ENCODE measurements at places on chromosomes 4 and X. TPM values are rescaled to one million over a fixed set of nuclear protein-coding genes. Genes with fewer than 3 reads are reported as not detected.

GRCh38 chr4:122695226-122695625 is 37.3 kb upstream of the BBS12 start:
- H3K4me1 ChIP-seq, result peaks cover under 1% of the 10 kb centered on the region
- H3K4me3 ChIP-seq, result no peak overlapping the region
- peaks cover 37% of the 10 kb centered on the region for H3K27me3 ChIP-seq
- peaks cover 1% of the 10 kb centered on the region for H3K36me3 ChIP-seq
- DNase-seq, result no peak
- no peak overlapping the region for H3K27ac ChIP-seq

HMX1 gene
- total RNA-seq, result not detected

- no peak overlapping the region for H3K27ac ChIP-seq
- DNase-seq, result no peak
- H3K36me3 ChIP-seq, result no peaks in the 10 kb centered on the region
- no peaks in the 10 kb centered on the region for H3K27me3 ChIP-seq
- no peaks in the 10 kb centered on the region for H3K4me1 ChIP-seq
Observed at GRCh38 chrX:46599051-46599560, 25.5 kb downstream of the CHST7 start.

SYTL5 gene
- total RNA-seq, result not detected

TBX22 gene
- total RNA-seq, result not detected

GLRA2 gene
- not detected for total RNA-seq

DNA sequence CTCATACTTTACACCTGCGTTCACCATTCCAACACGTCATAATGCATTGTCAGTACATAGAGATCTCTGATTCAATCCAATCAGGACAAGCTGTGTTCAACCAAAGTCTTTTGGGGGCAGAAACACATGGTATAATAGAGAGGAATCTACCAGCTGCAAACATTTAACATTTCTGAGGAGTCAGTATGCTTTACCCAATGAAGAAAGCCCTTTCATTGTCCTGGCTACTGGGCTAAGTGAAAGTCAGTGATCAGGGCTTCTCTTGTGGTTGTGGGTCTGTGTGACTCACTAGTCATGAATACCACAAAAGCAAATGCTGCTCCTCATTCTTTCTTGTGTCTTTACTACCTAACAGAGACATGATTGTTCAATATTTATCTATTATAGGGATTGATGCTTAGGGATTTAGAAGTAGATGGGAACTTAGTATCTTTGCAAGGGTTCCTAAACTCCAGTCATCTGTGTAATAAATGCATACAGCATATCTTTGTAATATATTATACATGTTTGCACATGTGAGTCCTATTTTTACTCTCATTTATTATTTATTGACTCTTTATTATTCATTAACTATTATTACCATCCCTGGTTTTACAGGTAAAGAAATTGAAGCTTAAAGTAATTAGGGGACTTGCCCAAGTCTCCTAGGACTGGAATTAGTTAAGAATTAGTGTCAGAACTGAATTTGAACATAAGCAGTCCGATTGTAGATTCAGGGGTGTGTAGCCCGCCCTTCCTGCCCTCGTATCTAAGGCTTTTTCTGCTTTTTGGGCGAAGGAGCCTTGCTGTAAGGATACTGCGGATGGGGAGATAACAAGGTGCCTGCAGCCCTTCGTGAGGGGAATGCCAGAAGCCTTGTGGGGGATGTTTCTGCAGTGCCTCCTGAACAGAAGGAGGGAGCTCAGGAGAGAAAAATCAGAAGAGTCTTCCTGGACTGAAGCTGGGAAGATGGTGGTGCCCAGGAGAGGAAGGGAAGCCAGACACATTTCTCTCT is 353.1 kb upstream of the BOD1L1 start:
- H3K27ac ChIP-seq, result no peak overlapping the region
- H3K36me3 ChIP-seq, result no peaks in the 10 kb centered on the region
- no peak overlapping the region for H3K4me3 ChIP-seq
- DNase-seq, result no peak

DNA sequence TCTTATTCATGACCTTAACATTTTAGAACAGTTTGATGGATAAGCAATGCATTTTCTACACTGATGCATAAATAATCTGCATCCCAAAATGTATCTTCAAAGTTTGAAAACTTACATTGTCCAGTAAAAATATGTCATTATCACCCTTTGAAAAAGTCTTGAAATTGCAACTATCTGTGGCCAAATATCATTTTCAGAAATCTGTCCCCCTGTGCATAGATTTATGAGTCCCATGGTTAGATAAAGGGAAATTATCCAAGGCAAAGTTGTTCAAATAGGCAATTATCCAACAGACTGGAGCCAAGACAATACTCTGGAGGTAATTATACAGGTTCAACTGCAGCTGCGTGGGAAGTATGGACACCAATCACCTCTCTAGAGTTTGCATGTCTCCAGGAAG is 182.5 kb upstream of the INTU start:
- DNase-seq, result no peak
- no peaks in the 10 kb centered on the region for H3K27me3 ChIP-seq
- no peak overlapping the region for H3K4me3 ChIP-seq
- H3K27ac ChIP-seq, result no peak overlapping the region
- no peaks in the 10 kb centered on the region for H3K36me3 ChIP-seq

- H3K27me3 ChIP-seq, result peaks cover 6% of the 10 kb centered on the region
- H3K4me1 ChIP-seq, result no peaks in the 10 kb centered on the region
- DNase-seq, result no peak
- no peak overlapping the region for H3K27ac ChIP-seq
- H3K4me3 ChIP-seq, result no peak overlapping the region
Observed at GRCh38 chr4:73603854-73604584, 16.2 kb downstream of the RASSF6 start.

RGN gene
- not detected for total RNA-seq

GRCh38 chr4:184167576-184167975 is 50.1 kb downstream of the ENPP6 start:
- H3K4me3 ChIP-seq, result no peak overlapping the region
- H3K27me3 ChIP-seq, result peaks cover 56% of the 10 kb centered on the region
- DNase-seq, result no peak
- no peak overlapping the region for H3K27ac ChIP-seq
- H3K36me3 ChIP-seq, result no peaks in the 10 kb centered on the region

BEND2 gene
- total RNA-seq, result not detected

ADH1C gene
- not detected for total RNA-seq

GRCh38 chr4:148795156-148795864 is 353.1 kb upstream of the NR3C2 start:
- no peaks in the 10 kb centered on the region for H3K36me3 ChIP-seq
- no peak overlapping the region for H3K4me3 ChIP-seq
- no peak for DNase-seq
- H3K27me3 ChIP-seq, result no peaks in the 10 kb centered on the region
- H3K27ac ChIP-seq, result no peak overlapping the region
- no peaks in the 10 kb centered on the region for H3K4me1 ChIP-seq

DNA sequence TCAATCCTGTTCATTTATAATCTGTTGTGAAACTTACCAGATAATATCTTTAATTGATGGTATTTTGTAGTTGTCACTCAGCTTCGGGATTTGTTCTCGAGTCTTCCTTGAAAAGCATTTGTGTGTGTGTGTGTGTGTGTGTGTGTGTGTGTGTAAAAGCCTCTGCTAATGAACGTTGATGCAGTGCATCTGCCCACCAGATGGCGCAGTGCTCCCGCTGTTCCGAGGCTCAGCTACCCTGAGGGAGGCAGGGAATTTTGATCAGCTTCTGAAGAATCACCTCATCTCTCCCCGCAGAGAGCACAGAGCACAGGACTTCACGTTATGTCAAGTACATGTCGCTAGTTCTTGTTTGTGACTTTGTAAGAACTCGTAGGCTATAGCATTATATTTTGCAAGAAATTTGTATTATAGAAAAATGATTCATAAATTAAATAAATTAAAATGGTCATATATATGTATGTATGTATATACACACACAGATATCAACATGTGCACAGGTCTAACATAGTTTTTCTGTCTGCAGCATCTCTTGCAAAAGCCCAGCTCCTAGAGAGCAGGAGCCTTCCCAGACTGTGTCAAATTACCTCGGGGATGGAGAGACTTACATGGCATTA is 316.7 kb upstream of the IGFBP7 start:
- no peaks in the 10 kb centered on the region for H3K36me3 ChIP-seq
- DNase-seq, result peak; percentile 43
- H3K4me1 ChIP-seq, result no peaks in the 10 kb centered on the region
- no peak overlapping the region for H3K27ac ChIP-seq

RIPPLY1 gene
- total RNA-seq, result not detected

DNA sequence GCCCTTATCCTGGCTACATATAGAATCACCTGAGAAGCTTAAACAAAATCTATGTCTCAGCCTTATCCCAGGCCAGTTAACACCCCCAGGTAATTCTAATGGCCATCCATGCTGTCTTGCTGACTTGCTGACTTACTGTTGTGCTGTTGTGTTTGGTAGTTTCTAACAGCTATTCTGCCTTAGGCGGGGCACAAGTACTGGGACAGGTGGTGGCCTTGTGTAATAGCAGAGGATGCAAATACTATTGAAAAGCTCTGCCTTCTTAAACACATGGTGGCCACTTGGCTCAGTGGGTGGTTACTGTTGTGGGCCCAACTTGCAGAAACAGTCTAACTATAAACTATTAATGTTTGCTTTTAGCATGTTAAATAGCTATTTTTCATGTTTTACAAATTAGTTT is 56.2 kb downstream of the CDS1 start:
- no peak overlapping the region for H3K4me3 ChIP-seq
- H3K27ac ChIP-seq, result no peak overlapping the region
- no peaks in the 10 kb centered on the region for H3K4me1 ChIP-seq
- no peak for DNase-seq
- peaks cover 4% of the 10 kb centered on the region for H3K27me3 ChIP-seq

ALG13 gene
- total RNA-seq, result 57.3 TPM

GRCh38 chrX:118325453-118325852 is 20.5 kb upstream of the WDR44 start:
- no peaks in the 10 kb centered on the region for H3K36me3 ChIP-seq
- DNase-seq, result no peak
- no peaks in the 10 kb centered on the region for H3K4me1 ChIP-seq
- peaks cover 2% of the 10 kb centered on the region for H3K27me3 ChIP-seq

- no peak overlapping the region for H3K27ac ChIP-seq
- H3K4me3 ChIP-seq, result no peak overlapping the region
- no peaks in the 10 kb centered on the region for H3K36me3 ChIP-seq
- peaks cover 1% of the 10 kb centered on the region for H3K27me3 ChIP-seq
Observed at GRCh38 chrX:152819266-152819665, 11.3 kb downstream of the CETN2 start.

PRR32 gene
- not detected for total RNA-seq

USP53 gene
- 15.1 TPM for total RNA-seq

MAGEC1 gene
- total RNA-seq, result not detected

DNA sequence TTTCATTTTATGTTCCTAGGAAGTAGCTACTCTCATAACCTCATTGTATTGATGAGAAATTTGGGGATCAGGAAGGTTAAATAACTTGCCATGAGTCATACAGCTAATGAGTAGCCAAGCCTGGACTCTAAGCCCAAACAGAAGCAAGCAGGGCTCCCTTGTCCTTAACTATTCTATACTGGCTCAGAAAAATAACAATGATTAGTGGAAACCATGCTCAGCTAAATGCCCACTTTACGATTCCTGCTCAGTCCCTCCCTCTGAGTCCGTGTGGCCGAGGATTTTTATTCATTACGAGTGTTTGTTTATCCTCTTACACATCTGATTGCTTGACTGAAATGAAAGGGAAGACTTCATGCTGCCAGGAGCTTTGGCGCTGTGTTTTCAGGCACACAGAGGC is 100.9 kb downstream of the SLC34A2 start:
- H3K36me3 ChIP-seq, result peaks cover 43% of the 10 kb centered on the region
- no peak for DNase-seq
- no peak overlapping the region for H3K4me3 ChIP-seq
- no peaks in the 10 kb centered on the region for H3K27me3 ChIP-seq
- H3K27ac ChIP-seq, result no peak overlapping the region

DNA sequence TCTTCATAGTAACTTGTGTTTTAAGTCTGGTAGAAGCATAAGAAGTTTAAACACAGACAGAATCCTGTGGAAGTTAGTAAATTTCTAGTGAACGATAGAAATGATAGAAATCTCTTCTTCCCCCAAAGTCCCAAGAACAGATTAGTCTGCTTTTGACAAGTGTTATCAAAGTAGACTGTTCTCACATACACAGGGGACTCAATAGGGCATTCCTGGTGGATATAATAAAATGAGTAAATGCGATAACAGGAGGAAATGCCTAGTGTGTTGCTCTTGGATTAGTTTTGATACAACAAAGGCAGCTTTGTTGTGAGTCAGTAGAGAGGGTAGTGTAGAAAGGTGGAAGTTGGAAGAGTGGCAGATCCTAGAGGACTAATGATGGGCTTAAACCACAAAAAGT is 43.5 kb downstream of the CLCN3 start:
- DNase-seq, result no peak
- H3K4me1 ChIP-seq, result peaks cover 22% of the 10 kb centered on the region
- H3K4me3 ChIP-seq, result peak overlapping the region; percentile 39
- H3K36me3 ChIP-seq, result peaks cover 26% of the 10 kb centered on the region

Measured in activated naive CD8-positive, alpha-beta T cell treated with anti-CD3 and anti-CD28 coated beads, Interleukin-2, amount 10 ng/mL, durations not matched to agents 7 days and 5 days (primary cell).